8988T (cell line): ENCODE measurements at places on chromosomes 7 and 10.

DNA sequence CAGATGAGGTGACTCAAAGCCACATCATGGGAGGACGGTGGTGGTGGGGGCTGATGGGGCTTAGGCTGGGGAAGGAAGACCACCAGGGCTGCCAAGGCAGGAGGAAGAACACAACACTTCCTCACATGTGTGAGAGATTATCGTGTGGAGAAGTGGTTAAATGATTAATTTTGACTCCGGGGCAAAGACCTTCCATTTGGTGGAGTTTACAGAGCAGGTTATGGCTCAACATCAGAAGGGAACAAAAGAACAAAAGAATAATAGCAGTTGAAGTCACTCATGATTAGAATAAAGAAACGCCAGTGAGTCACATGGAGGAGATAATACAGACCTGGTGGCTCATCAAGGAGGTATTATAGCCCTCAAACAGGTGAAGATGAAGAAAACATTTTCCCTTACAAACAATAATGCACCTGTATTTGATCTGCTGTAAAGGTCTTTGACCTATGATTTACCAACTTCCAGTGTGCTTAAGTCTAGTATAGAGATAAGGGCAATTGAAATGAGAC lies 170.1 kb downstream of the PKD1L1 start:
- DNase-seq = no peak

GRCh38 chr7:49563693-49564378 lies 209.6 kb upstream of the VWC2 start:
- DNase-seq = no peak

- DNase-seq = no peak
Observed at GRCh38 chr10:34187201-34187600, 627.9 kb downstream of the PARD3 start.

DNA sequence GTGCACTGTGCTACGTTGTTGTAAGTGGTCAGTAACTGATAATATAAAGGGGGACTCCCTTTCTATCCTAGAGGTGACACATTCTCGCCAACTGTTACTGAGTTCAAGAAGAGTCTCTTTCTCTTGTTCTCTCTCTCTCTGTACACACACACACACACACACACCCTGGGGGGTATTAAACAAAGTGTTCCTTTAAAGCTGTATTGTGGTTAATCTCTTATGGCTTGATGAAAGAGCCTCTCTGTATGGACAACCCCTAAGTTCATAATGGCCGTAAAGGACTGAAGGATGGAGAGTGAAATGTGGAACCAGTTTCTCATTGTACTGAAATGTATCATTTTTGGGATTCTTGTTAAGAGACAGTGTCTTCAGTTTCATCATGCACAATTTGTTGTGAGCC lies 145.2 kb upstream of the BMPER start:
- DNase-seq = no peak

DNA sequence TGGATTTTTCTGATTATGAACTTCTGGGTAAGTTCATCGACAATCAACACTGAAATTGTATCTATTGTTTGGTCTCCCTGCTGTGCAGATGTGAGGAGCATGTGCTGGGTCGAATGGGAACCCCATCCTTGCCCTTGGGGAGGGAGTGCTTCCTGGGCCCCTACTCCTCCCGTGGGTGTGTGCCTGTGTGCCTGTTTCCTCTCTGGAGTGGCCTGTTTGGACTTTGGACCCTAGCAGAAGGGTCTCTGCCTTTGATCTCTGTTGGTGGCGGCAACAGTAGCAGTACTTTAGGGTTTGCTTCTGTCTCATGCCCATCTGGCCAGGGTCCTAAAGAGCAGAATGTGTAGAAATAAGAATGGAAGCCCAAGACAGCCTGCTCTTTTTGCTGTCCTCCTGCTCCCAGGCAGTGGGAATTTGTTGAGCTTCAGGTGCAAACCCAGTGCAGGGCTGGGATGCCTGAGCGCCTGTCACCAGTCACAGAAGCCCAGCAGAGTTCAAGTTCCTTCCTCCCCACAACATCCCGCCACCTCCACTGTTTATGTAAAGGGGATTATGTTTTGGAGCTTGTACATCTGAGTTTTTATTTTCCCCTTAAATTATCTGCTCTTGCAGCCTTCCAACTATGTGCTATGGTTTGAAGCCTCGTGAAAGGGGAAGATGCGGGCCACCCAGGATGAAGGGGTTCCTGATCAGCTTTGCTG lies 1.5 kb upstream of the TACR2 start:
- DNase-seq = no peak

DNA sequence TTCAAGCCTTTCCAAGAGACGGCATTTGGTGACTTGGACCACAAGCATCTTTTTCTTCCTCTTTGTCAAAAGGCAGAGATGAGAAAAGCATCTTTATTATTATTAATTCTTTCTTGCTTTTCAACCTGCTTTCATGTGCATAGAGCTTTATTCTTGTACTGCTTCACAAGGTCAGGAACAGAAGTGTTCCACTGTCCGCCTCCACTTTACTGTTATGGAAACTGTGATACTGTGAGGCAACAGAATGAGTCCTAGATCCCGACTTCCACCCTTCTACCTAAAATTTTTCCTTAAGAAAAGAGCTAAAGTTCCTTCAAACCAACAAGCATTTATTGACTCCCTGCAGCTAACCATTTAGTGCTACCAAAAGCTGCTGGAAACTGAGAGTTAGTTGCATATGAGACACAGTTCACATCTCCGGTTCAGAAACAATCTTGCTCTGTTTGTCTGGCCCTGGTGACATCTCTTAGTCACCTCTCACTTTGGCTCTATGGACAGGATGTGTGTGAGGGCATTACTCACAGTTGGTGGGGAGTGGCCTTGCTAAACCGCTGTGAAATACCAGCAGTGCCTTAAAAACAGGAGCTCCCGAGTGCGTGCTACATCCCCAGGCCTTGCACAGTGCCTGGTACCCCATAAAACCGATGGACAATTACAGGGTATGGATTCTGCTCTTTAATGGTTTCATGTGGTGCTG lies 77.1 kb upstream of the TRIL start:
- peak; percentile 32 for DNase-seq

GRCh38 chr7:38367301-38367890 lies 94.0 kb upstream of the TARP start:
- DNase-seq = no peak

DNA sequence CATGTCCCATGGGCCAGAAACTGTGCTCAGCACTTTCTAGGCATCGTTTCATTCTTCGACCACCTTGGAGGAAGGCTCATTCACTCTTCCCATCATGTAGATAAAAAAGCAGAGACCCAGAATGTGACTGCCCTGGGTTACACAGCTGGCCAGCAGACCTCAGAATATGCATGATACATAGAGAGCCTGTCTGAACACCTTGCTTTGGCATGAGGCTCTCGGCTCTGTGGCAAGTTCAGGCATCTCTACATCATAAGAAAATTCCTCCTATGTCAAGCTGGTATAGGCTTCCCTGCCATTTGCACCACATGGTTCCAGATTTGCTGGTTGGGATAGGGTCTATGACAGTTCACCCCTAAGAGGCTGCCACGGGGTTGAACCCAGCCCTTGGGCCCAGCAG lies 134.1 kb downstream of the CDH23 start:
- no peak for DNase-seq

DNA sequence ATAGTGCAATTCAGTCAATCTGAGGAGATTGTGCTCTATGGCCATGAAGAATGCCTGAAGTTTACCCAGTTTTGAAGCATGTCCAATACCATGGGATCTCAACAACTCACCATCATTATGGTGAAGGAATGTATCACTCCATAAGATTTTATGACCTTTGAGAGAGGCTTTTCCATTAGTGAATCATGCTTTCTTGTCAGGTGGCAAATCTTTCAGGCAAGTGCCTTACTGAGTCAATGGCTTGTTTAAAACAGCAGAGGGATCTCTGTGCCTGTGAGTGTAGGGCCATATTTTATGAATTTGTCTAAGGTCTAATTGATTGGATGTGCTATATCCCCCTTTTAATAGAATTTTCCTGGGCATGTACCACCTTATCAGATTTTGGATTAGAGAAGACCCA lies 131.5 kb downstream of the CCDC7 start:
- no peak for DNase-seq

GRCh38 chr10:71550628-71551027 lies 153.9 kb downstream of the CDH23 start:
- DNase-seq = no peak

DNA sequence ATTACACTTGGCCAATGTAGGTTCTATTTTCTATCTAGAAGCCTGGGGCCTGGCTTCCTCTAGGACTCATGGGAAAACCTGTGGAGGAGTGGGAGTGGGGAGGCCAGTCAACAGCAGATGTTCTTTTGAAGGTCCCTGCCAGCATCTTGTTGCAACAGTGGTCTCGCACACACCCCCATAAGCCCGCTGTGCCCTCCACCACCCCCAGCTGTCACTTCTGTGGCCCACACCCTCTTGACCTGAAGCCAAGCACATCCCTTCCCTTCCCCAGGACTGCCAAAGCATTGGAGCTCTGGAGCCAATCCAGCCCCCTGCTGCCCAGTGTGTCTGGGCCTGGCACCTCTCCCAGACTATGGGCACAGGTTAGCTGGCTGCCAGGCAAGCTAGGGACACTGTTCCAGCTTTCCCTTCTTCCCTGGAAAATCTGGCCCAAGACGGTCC lies 1.9 kb upstream of the STX1A start:
- peak; percentile 11 for DNase-seq

- no peak for DNase-seq
Observed at GRCh38 chr10:92627845-92628480, 35.0 kb downstream of the KIF11 start.

DNA sequence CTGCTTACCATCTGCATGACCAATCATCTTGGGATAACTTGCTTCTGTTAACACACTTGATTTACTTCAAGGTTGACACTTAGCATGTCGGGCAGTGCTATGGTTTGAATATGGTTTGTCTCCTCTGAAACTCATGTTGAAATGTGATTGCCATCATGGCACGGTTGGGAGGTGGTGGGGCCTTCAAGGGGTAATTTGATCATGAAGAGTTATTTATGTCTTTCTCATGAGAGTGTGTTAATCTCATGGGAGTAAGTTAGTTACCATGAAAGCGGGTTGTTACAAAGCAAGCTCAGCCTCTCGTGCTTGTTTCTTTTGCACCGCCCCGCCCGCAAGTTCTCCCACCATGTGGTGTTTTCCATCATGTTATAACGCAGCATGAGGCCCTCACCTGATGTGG lies 163.6 kb downstream of the DOCK4 start:
- no peak for DNase-seq

DNA sequence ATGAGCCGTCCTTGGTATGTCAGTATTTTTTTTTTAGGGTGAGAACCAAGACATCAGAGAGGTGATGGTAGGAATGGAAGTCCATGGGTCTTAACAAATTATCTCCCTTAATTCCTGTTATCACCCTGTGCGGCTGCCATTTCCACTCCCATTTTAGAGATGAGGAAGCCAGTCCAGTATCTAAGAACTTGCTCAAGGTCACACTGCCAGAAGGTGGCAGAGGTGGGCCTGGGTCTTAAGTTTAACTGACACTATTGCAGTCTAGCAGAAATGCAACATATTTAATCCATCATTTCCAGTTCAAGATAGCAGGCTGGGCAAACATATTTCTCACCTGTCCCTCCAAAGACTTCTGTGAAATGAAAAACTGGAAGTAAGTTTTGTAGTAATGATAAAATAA lies 108.3 kb downstream of the GLI3 start:
- no peak for DNase-seq

DNA sequence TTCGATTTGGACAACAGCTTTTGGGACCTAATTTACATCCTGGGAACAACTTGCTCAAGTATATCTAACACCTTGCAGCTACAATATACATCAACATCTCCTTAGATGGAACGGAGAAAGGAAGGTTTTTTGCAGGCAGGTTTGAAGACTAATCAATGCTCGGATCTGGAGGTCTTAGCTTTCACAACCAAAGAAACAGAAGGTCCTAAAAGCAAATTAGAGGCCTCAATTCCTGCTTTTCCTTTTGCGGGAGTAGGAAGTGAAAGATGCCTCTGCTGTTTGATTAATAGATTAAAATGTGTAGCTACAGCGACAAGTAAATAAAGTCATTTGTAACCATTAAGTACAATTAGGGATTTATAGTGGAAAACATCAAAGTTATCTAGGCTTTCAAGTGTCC lies 3.7 kb upstream of the SP8 start:
- no peak for DNase-seq
